NCI-H187 (cell line): ENCODE measurements at places on chromosomes 13 and 19.

DNA sequence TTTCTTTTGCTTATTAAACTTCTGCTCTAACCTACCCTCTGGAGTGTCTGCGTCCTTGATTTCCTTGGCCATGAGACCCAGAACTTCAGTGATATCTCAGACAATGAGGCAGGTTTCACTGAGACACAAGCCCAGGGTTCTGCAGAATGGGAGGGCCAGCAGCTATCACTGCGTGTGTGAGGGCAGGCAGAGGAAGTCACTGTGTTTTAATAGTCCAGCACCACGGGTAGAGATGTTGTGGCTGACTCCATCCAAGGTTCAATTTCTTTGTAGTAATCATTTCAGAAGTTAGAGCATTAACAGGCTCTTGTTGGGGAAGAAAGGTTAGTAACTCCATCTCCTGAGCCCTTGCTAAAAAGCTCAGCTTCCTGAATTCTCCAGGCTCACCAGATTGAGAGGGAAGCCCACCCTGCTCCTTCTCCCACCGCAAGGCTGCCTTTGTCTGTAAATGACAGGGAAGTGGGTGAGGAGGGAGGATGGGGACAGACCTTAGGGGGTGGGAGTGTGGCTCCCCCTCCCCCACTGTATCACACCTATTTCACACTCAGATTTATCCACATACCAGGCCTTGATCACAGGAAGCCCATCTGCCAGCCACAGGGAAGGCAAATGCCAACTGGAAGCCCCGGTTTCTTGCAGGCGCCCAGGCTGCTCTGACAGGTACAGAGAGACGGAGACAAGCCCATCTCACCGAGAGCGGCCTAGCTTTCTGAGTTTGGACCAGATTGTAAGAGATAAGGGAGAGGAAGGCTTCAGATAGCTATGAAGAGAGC, 2.1 kb downstream of the C19orf12 start:
- DNase-seq = no peak

GRCh38 chr19:13036366-13036976, 41.2 kb downstream of the NFIX start:
- DNase-seq = peak; percentile 61

GRCh38 chr13:113888701-113889330, 24.9 kb upstream of the GAS6 start:
- no peak for DNase-seq

GRCh38 chr13:37889102-37889501, 19.5 kb upstream of the TRPC4 start:
- no peak for DNase-seq

GRCh38 chr13:78317030-78317429, 286.3 kb downstream of the POU4F1 start:
- no peak for DNase-seq

GRCh38 chr13:112636401-112636975, 48.5 kb upstream of the TUBGCP3 start:
- DNase-seq = no peak

DNA sequence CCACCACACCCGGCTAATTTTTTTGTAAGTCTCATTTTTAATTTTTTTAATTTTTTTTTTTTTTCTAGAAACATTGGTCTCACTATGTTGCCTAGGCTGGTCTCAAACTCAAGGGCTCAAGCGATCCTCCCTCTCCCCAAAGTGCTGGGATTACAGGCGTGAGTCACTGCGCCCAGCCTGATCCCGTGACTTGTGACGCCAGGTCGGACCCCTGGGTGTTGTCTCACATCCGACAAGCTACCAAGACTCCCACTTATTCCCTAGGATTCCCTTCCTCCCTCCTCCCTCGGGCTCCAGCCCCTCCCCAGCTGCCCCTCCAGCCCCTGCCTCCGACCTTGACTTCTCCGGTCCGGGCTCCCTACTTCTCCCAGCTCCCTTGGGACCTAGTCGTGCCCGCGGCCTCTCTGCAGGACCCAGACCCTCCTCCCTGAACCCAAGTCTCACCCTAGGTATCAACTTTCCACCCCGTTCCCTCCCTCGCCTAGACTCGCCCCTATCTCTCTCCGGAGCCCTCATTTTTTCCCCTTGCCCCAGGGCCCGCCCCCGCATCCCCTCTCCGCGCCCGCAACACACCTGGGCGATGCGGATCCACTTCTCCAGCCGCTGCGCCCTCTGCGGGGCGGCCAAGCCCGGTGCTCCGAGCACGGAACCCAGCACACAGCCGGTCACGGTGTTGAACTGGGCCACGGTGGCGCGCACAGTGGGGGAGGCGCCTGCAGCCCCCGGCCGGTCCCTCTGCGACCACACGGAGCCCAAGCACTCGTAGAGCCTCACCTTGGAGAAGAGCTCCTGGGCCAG, 13.1 kb downstream of the RGL3 start:
- no peak for DNase-seq

DNA sequence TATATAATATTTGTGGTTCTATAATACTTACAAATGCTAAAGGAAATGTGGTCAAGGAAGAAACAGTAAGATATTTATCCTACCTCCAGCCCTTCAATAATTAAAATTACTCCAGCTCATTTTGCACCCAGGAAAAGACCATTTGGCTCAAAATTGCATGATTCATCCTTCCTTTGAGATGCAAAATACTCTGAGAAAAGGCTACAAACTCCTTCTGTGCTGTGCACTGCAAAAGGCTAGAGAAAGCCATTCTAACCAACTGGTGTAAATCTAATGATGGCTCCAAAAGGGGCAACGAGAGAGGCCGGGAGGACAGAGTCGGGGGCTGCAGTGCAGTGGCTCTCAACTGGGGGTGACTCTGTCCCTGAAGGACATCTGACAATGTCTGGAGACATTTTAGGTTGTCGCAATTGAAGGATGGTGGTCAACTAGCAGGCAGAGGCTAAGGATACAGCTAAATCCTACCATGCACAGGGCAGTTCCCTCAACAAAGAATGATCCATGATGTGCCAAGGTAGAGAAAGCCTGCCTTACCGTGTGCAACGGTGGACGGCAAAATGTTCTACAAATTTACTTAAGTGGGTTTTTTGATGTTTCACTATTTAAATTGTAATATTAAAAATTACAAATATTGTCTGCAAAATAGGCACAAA, 32.6 kb downstream of the SLC7A1 start:
- no peak for DNase-seq

- DNase-seq = no peak
Measured at GRCh38 chr13:110798081-110798994, 84.8 kb downstream of the ING1 start.

DNA sequence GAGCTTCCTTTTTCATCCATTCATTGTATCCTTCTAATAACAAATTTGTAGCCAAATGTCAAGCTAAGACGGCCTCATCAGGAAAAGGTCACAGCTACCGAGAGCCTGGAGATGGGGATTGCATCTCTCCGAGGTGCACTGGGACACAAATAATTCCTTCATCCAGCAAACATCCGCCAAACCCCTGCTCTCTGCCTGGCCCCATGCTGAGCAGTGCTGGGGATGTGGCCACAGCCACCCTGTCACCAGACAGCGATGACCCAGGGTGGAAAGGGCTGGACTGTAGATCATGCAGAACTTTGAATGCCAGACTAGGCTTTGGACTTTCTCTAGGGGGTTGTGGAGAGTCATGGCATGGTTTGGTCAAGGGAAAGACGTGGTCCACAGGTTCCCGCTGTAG, 1.9 kb downstream of the TOMM40 start:
- no peak for DNase-seq

DNA sequence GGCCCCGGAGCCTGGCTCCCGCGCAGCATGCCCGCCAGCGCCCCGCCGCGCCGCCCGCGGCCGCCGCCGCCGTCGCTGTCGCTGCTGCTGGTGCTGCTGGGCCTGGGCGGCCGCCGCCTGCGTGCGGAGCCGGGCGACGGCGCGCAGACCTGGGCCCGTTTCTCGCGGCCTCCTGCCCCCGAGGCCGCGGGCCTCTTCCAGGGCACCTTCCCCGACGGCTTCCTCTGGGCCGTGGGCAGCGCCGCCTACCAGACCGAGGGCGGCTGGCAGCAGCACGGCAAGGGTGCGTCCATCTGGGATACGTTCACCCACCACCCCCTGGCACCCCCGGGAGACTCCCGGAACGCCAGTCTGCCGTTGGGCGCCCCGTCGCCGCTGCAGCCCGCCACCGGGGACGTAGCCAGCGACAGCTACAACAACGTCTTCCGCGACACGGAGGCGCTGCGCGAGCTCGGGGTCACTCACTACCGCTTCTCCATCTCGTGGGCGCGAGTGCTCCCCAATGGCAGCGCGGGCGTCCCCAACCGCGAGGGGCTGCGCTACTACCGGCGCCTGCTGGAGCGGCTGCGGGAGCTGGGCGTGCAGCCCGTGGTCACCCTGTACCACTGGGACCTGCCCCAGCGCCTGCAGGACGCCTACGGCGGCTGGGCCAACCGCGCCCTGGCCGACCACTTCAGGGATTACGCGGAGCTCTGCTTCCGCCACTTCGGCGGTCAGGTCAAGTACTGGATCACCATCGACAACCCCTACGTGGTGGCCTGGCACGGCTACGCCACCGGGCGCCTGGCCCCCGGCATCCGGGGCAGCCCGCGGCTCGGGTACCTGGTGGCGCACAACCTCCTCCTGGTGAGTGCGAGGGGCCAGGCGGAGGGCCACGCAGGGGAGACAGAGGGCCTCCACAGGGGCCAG, at the start of gene KL:
Gene KL, plus strand, starts transcription at position 10 of the 909 bp plus-strand sequence. Its CDS starts 18 bp downstream, at position 28.
- no peak for DNase-seq
